MV-4-11 (cell line): ENCODE measurements at places on chromosomes 5 and 9.

GRCh38 chr5:17150531-17150930 is 66.9 kb upstream of the BASP1 start:
- no peak for DNase-seq

GRCh38 chr5:122102825-122103224 is 24.8 kb upstream of the LOX start:
- DNase-seq: no peak

DNA sequence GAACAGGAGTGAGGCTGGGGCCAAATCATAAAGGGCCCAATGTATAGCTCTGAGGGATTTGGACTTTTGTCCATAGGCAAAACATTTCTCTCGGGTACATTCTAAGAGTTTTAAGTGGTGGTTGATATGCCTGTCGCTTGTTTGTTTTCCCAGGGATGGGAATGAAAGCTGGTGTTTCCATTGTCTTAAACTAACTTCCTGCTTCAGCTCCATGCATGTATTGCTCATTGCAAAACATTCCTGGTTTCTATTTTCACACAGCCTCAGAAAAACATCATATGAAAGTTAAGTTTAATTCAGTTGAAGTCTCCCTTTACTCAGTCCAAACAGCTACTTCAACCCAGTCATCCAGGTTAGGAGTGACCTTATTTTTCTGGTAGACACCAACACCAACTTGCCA is 235.0 kb downstream of the ACTL7B start:
- no peak for DNase-seq

DNA sequence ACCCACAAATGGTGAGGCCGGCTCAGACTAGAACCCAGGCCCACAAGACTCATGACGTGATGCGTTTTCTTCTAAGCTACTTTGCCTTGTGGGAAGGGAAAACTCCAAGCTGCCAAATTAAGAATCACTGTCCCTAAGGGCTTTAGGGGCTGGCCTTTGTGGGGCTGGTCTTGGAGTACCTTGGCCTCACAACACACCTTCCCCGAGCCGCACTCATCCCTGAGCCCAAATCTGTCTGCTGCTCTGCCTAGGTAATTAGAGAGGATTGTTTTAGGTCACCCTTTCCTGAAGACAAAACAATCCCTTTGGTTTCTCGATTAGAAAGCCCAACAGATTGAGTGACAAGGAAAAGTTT is 137.3 kb downstream of the SEMA6A start:
- no peak for DNase-seq

DNA sequence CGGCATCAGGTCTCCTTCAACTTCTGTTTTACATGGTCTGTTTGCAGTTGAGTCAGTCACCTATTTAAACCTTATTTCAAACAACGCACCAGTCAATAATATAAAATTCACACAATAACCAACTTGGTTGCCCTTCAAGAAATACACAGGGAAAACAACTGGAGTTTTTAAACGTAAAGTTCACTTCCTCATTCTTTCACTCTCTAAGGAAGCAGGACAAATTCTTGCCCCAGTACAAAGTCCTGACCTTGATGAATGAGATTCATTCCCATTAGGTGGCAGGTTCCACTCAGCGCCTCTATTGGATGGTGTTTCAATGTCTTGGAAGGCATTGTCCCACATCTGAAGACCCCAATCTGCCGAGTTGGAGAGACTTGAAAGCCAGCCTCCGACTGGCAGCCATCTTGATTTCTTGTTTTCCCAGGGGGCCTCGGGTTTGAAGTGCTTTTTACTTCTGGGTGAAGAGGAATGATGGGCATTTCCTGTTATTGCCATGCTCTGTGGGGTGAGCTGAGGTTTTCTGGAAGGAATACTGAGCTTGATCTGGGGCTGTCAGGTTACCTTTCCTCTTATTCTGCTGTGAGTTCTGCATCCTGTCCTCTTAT is 105.0 kb downstream of the ACER2 start:
- DNase-seq: peak; percentile 17

DNA sequence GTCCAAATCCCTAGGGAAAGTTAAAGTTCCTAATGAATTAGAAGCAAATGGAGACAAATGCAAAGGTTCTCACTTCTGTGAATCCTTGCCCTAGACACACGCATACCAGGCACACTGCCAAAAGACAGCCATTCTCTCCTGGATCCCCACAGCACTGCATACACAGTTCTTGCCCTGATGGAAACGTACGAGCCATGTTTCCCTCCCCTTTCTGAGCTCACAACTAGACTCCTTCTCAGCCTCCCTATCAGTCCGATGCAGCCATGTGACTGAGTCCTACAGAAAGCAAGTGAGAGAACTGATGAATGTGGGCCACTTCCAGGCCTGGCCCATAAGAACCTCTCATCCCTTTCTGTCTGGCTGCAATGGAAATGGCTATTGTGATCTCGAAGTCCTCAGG is 92.0 kb downstream of the ZNF608 start:
- no peak for DNase-seq

- DNase-seq: no peak
Observed at GRCh38 chr5:9376363-9377117, 169.3 kb downstream of the SEMA5A start.

DNA sequence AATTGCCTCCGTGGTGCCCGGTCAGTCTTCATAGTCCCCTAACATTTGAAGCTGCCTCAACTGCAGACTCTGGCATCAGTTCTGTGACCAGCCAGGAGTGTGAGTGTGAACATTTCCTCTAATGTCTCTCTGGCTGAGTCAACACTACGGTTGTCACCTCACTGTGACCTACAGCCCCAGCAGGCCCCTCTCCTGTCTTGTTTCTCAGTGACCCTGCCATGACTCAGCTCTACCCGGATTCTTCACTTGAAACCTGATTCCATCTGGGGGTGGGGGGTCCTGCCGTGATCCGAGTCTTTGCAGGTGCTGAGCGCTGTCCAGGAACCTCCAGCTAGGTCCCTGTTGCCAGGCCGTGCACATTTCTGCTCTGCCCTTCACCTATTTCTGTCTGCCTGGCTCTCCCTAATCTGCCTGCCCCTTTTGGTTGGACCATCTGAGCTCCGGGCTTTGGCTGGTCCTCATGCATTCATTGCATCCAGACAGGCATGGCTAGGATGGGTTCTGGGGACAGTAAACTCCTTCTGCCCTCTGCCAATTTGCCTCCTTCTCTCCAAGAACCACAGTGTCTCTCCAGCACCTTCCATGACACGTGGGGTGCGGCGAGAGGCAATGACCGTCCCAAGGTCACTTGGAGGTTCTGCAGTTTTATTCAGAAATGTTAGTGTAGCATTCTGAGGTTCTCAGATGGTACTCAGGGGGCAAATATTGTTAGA is 24.2 kb downstream of the STC2 start:
- no peak for DNase-seq

GRCh38 chr9:8365029-8365428 is 565.5 kb upstream of the DMAC1 start:
- peak; percentile 83 for DNase-seq

DNA sequence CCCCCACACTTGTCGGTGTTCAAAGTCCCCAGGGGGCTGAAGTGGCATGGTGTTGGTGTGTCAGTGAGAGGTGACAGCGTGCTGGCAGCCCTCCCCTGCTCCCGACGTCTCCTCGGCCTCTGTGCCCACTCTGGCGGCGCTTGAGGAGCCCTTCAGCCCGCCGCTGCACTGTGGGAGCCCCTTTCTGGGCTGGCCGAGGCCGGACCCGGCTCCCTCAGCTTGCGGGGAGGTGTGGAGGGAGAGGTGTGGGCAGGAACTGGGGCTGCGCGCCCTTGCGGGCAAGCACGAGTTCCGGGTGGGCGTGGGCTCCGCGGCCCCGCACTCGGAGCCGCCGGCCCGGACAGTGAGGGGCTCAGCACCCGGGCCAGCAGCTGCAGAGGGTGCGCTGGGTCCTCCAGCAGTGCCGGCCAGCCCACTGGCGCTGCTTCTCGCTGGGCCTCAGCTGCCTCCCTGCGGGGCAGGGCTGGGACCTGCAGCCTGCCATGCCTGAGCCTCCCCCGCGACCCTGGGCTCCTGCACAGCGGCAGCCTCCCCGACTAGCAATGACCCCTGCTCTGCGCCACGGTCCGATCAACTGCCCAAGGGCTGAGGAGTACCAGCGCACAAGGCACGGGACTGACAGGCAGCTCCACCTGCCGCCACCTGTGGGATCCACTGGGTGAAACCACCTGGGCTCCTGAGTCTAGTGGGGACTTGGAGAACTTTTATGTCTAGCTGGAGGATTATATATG is 224.1 kb upstream of the RIOK2 start:
- DNase-seq: no peak

- no peak for DNase-seq
Observed at GRCh38 chr9:92948038-92948534, 763 bp downstream of the FGD3 start.

DNA sequence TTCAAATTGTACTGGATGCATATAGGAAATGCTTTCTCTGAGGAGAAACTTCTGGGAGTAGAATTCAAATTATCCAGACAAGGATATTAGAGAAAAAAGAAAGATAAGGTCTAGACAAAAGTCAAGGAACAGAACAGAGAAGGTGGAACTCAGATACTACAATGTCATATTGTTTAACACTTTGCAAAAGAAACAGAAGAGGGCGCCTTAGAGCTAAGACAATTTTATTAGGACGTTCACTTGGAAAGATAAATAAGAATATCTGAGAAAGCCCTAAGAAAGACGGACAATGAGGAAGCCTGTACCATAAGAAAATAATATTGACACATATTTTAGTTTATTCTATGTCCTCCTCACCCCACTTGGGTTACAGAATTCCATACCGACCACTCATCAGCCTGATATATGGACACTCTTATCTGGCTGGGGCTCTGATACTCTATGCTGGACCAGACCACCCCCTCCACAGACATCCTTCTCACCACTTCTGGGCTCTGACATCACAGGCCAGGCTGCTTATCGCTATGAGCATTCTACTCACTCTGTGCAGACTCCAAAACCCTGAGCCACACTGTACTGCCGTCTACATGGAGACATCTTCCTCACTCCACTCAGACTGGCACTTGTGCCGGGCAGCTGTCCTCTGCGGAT is 9.1 kb upstream of the AK3 start:
- peak; percentile 54 for DNase-seq
